Aorta (tissue), 5 donors: ENCODE measurements at places on chromosomes 3 and 15. TPM values are rescaled to one million over a fixed set of nuclear protein-coding genes. Genes with fewer than 3 reads are reported as not detected.

GP5 gene
- 0.15 TPM for polyA plus RNA-seq

DNA sequence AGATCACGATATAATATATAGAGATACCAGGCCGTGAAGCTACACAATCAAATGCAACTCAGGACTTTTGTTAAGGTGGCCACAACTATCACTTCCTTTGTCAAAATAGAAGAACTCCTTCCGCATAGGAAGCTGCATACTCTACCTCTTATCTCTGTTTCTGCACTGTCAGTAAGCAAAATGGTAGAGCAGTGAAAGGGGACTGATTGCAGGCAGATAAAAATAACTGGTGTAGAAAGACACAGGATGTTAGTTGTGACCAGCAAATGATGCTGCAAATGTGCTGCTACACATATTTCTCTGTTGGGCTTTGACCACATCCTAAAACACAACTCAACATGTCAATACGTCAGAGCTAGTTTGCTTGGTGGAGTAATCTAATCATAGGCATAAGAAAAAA is 16.3 kb upstream of the TRAT1 start:
- DNase-seq, result no peak

- no peak for DNase-seq
Observed at GRCh38 chr3:39124876-39125840, 17.7 kb downstream of the TTC21A start.

DNA sequence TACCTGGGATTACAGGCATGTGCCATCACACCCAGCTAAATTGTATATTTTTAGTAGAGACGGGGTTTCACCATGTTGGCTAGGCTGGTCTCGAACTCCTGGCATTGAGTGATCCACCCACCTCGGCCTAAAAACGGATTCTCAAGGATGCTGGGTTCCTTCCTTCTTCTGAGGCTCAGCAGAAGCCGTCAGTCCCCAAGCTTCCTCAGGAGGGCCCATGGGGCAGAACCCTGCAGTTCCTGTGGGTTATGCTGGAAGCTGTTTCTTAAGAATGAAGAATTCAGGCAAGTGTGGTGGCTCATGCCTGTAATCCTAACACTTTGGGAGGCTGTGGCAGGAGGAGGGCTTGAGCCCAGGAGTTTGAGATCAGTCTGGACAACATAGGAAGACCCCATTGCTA is 29.0 kb upstream of the ZNF710 start:
- DNase-seq, result no peak

- DNase-seq, result no peak
Observed at GRCh38 chr3:43413676-43414368, 127.5 kb downstream of the SNRK start.

ZDHHC19 gene
- not detected for polyA plus RNA-seq

AHSG gene
- not detected for polyA plus RNA-seq

C3orf49 gene
- not detected for polyA plus RNA-seq

- DNase-seq, result no peak
Observed at GRCh38 chr3:99570061-99570460, 68.3 kb upstream of the COL8A1 start.

GRCh38 chr3:177820683-177821316 is 623.5 kb upstream of the TBL1XR1 start:
- no peak for DNase-seq

DNA sequence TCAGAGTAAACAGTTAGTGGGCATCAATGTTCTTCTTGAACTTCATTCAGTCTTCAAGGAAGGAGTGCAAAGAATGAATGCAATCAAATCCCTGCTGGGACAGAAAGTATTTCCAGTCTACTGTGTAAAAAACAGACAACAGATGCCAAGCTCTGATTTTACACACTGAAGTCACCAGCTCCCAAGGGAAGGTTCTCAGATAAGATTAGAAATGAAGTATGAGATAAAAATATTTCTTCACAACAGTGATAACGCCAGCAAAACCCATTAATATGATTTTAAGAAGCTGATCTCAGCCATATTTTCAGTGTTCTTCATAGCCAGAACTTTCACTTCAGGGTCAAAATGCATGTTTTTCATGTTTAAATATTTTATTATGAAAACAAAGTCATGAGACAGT is 265.6 kb downstream of the CTNNB1 start:
- DNase-seq, result no peak

GRCh38 chr15:85545185-85545584 is 164.8 kb downstream of the AKAP13 start:
- DNase-seq, result no peak

- DNase-seq, result no peak
Observed at GRCh38 chr3:130820976-130821375, 72.9 kb upstream of the ATP2C1 start.

SPESP1 gene
- polyA plus RNA-seq, result not detected

NIT2 gene
- polyA plus RNA-seq, result 13.3 TPM

LRRC31 gene
- polyA plus RNA-seq, result not detected

DNA sequence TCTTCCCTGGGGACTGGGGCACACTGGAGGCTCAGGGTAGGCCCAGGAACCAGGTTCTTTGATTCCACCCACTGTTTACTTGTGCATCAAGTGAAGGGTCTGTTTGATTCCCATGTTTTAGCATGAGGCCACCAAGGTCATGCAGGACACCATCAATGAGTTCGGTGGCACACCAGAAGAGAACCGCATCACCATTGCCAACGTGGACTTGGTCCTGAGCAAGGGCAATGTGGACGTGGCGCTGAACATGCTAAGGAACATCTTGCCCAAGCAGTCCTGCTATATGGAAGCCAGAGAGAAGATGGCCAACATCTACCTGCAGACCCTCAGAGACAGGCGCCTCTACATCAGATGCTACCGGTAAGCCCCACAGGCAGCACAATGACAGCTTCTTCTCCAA is 21.5 kb downstream of the TTC21A start:
- no peak for DNase-seq

- DNase-seq, result no peak
Observed at GRCh38 chr3:49616491-49616941, 57.6 kb upstream of the APEH start.

XYLB gene
- 0.15 TPM for polyA plus RNA-seq

LRRIQ4 gene
- polyA plus RNA-seq, result not detected

CCR9 gene
- polyA plus RNA-seq, result 0.25 TPM

- no peak for DNase-seq
Observed at GRCh38 chr3:186260726-186261125, 101.3 kb downstream of the DGKG start.
